ENCODE measurements at places on chromosomes 13 and 19.

DNA sequence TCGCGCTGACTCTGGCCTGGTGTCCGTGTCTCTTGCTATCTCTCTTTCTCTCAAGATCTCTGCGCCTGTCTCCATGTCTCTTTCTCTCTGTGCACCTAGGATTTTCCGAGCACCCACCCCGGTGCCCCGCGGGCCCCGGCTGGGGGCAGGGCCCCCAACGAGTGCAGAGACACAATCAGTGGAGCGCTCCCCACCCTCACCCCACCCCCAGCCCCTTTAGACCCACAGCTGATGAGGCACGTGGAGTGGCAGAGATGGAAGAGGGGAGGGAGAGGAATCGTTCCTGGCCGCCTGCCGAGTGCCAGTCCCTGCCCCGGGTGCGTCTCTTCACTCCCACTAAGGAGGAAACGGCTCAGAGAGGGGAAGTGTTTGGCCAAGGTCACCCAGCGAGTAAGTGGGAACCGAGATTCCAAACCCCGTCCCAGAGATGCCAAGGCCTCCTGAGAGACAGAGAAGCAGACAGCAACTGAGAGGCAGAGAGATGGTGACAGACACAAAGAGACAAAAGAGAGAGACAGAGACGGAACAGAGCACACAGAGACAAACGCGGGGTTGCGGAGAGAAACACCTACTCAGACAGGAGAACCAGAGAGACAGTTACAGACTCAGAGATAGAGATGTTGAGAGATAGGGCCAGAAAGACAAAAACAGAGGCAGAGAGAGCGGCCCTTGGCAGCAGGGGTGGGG, 626 bp upstream of the BCL3 start:
- no peak for DNase-seq

GRCh38 chr19:45753548-45753947, 15.5 kb downstream of the SIX5 start:
- no peak for DNase-seq

- DNase-seq = no peak
Measured at GRCh38 chr13:32904266-32904665, 112.0 kb upstream of the KL start.

- DNase-seq = peak; percentile 77
Measured at GRCh38 chr19:47608969-47609905, at the start of gene BICRA. Gene BICRA, plus strand, starts transcription at chr19:47609134. Its CDS starts 64,441 bp downstream, at chr19:47673575.

All from activated CD4-positive, alpha-beta T cell treated with anti-CD3 and anti-CD28 coated beads, Interleukin-2, amount 50 U/mL, for 16 hours (primary cell).